Renal cortical epithelial cell (primary cell): ENCODE measurements at places on chromosomes 12 and 14. TPM values are rescaled to one million over a fixed set of nuclear protein-coding genes. Genes with fewer than 3 reads are reported as not detected.
A peak's percentile ranks its signal among the peaks of the same experiment; 100 is the strongest.

GRCh38 chr12:122949816-122950675 lies 16.2 kb downstream of the ABCB9 start:
- DNase-seq: no peak

RNASE3 gene
- not detected in 2 replicates for total RNA-seq

DNA sequence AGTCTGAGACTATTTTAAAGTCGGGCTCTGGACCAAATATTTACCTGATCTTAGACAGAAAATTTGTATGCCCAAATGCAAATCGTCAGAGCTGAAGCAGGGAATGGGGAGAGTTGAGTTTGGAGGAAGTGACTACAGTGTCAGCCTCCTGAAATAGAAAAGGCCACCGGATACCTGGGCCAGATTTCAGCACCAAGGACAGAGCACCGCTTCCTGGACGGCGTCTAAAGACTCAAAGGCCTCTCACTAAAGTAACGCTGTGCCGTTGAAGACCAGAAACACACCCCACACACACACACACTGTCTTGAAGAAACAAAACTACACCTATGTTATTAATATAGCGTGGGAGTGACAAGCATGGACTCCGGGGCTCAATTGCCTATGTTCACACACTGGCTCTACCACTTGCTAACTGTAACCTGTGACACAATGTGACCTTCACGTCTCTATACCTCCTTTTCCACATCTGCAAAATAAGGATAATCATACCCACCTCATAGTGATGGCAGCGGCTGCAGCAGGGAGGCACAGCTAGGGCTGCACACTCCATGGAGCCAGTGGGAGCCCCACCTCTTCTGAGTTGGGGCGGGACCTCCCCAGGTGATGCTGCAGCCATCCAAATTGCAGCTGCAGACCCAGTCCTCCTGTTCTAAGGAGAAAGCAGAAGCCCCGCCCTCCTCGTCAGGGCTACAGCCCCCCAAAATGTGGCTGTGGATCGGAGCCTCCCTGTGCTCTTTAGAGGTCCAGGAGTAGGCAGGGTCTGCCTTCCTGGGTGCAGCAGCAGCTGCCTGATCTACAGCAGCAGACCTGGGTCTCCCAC lies 35.6 kb downstream of the KRT76 start:
- peak; percentile 36 for DNase-seq

- DNase-seq: peak; percentile 67
These were observed 391.6 kb downstream of the ZFP36L1 start for GRCh38 chr14:68401317-68401716.

GRCh38 chr12:15995801-15996200 lies 84.7 kb downstream of the DERA start:
- no peak for DNase-seq

APOLD1 gene
- total RNA-seq: 1.5 and 3.6 TPM in 2 replicates

P2RX2 gene
- total RNA-seq: not detected in 2 replicates

KRT73 gene
- total RNA-seq: not detected in 2 replicates

KCNK10 gene
- total RNA-seq: 0.10 TPM in 1 of 2 replicates, not detected in the other

LBHD2 gene
- total RNA-seq: not detected in 2 replicates

LRIG3 gene
- total RNA-seq: 57.4 and 70.8 TPM in 2 replicates

ZC3H10 gene
- 3.6 and 3.7 TPM in 2 replicates for total RNA-seq

GRCh38 chr12:84969226-84969625 lies 56.6 kb upstream of the SLC6A15 start:
- no peak for DNase-seq

POLE2 gene
- total RNA-seq: 1.9 and 11.6 TPM in 2 replicates

GRCh38 chr14:62251237-62251636 lies 489.0 kb downstream of the SNAPC1 start:
- no peak for DNase-seq

DNA sequence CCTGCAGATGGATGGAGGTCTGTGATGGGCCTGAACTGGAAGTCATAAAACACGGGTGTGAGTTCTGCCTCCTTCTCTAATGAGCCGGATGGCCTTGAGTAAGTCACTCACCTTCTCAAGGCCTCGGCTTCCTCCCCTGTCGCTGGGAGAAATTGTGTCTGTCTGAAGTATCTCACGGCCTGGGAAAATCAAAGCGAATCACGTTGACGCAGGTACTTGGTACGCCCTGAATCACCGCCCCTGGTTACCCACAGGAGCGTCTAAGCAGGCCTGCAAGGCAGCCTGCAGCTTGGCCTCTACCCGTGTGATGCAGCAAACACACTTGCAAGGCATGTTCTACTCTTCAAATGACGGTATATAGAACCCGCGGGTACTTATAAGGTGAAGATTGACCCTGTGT lies 28.1 kb upstream of the CD9 start:
- DNase-seq: no peak

LMO3 gene
- not detected in 2 replicates for total RNA-seq

GDF3 gene
- total RNA-seq: not detected in 2 replicates

GAS2L3 gene
- 23.7 and 24.7 TPM in 2 replicates for total RNA-seq

ETFBKMT gene
- 1.4 and 4.3 TPM in 2 replicates for total RNA-seq

DLK1 gene
- not detected in 2 replicates for total RNA-seq

DNA sequence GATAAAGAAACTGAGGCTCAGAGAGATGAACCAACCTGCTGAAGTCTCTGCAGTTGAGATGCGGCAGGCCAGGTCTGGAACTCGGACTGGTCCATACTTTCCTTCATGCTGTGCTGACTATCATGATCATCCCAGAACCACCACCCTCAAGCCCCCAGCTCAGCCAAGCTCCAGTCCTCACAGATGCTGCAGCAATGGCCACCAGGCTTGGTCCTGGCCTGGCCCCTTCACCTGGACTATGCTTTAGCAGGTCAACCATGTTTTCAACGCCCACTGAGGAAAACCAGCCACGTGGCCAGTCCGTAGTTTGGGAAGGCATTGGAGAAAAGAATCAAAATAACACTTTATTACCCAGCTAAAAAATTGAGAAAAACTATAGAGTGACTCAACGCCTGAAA lies 1.4 kb downstream of the GPR68 start:
- no peak for DNase-seq

GRCh38 chr14:95257521-95257920 lies 62.2 kb downstream of the CLMN start:
- no peak for DNase-seq

DNA sequence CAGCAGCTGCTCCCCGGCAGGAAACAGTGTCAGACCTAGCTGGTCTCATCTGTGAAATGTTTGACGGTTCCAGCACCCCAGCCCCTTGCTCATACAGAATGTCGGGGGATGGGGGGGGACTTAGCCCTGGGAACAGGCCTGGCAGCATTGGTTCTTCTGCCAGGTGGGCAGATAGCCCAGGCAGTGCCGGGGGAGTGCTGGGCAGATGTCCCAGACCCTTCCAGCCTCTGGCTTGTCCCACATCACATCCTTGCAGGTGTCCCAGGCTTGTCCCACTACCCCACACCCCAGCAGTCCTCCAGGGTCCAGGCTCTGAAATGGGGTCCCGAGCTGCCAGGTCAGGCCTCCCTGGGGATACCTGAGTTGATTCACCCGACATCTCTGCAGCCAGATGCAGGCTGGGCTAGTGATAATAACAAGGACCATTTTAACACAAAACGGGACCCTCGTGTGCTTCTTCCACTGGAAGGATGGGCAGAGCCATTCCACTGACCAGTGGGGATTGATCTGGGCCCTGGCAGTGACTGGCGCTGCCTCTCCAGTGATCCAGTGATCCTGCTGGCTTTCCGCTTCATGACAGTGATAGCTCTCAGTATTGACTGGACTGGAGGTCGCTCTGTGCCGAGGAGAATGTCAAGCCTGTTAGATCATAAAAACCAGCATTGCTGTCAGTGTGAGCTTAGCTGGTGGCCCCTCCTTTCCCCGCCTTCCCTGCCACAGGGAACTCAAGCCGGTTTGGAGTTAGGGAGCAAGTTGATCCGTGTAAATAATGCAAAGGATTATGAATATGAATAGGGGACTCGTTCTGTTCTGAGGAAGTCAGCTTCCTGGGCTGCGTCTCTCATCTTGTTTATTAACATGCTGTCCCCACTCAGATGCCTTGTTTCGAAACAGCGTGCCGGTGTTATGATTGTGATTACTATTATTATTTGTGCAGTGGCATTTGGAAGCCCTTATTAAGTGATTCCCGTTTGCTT lies 180.6 kb downstream of the AACS start:
- no peak for DNase-seq

CATSPERB gene
- 0.17 and 0.60 TPM in 2 replicates for total RNA-seq

NXPH4 gene
- 0.40 TPM in 1 of 2 replicates, not detected in the other for total RNA-seq

DNA sequence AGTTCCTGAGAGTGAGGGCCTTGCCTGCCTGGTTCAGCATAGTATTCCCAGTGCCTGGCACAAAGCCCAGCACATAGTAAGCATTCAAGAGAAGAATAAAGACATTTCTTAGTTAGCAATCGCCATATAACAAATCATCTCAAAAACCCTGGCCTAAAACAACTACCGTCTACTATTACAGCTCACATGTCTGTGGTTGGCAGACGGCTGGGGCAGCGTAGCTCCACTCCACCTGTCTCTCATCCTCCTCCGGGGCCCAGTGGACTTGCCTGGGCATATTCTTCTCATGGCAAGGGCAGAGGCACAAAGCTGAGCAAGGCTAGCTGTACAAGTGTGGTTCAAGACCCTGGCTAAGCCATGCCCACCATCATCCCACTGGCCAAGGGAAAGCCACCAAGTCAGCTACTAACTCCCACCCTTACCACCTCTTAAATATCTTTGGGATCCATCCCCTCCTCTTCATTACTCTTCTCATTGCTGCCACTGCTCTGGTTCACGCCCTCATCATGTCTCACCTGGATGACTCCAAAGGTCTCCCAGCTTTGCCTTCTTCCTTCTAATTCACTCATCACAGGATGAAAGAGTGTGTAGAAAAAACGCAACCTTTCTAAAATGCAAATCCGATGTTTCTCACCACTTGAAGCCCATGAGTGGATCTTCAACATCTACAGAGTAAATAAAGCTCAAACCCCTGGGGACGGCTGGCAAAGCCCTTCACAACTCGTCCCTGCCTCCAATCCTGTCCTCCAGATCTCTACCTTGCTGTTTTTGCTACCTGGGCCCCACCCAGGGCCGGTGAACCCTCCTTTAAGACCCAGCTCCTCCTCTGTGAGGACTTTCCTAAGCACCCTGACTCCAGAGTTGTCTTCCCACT lies 10.4 kb downstream of the TMEM229B start:
- no peak for DNase-seq

CABP1 gene
- not detected in 2 replicates for total RNA-seq

BICDL1 gene
- total RNA-seq: 9.2 and 15.5 TPM in 2 replicates
